HCEC 1CT (cell line): ENCODE measurements at places on chromosomes 16 and 17.

DNA sequence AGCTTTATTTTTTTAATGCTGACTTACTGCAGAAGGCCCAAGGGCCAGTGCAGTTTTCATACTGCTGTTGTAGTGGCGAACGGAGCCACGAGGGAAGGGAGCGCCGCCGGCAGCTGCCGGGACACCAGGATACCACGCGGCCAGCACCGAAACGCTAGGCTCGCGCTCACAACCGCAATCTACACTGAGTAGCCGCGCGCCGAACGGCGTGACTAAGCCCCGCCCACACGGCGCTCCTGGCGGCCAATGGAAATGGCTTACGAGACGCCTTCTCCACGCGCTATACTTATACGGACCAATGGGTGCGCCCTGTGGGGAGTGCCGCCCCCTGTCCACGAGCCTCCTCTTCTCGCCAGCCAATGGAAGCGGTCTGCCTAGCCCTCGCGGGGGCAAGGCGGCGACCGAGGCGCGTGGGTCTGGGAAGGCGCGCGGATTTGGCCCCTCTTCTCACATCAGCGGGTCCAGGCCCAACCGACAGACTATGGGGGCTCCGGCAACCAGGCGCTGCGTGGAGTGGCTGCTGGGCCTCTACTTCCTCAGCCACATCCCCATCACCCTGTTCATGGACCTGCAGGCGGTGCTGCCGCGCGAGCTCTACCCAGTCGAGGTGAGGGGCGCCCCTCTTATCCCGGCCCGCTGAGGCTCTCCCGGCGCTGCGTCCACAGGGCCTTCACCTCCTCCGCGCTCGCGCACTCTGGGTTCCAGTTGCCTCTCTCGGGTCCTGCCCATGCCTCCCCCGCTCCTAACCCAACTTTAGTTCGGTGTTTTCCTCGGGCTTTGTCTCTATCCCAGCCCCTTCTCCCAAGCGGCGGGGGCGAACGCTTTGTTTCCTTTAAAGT lies at the start of gene TMEM97:
Gene TMEM97, plus strand, starts transcription at position 442 of the 839 bp plus-strand sequence. Its CDS starts 40 bp downstream, at position 482.
- peak; percentile 99 for DNase-seq

DNA sequence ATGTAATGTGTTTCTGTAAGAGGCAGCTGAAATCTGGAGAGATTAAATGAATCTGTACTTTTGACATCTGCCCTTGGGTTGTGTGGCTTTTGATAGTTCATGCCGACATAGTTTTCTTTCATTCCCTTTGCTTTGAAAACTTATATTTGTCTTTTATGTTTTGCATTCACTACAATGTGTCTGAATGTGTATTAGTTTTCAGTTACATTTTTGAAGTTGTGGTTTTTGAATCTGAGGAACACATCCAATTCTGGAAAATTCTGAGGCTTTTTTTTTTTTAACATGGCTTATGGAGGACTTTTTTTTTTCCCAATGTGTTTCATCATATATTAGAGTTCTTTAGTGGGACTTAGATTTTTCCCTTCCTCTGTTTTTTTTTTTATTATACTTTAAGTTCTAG lies 683.7 kb upstream of the SOX9 start:
- no peak for DNase-seq

DNA sequence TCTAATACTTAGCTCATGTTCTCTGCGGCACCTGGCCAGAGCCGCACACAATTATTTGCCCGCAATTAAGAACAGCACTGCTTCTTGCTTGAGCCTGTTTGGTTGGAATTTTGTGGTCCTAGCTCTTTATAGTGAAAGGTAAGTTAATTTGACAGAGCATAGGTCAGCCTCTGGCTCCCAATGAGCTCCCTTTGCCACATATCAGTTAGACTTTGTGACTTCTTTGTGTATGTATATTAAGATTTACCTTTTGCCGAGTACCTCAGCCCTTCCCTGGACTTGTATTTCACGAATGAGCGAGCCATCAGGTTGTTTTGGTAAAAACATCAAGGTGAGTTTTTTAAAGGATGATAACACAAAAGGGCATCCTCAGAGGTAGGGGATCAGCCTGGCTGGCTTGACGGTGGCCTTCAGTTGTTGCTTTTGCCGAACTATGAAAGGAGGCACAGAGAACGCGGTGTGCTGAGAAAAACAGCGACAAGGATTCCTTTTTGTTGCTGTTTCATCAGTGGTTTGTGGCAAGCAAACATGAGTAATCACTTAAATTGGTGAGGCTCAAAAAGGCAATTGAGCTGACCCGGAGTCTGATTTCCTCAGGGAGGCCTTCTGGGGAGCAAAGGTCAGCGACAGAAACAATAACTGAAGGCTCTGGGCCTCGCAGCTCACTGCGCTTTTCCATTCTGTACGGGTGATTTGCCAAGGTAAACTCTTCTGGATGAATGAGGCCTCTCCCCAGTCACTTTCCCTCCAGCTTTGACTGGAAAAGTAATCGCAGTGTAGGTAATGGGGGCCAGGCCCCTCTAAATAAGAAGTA lies 163.6 kb downstream of the HS3ST3A1 start:
- no peak for DNase-seq

DNA sequence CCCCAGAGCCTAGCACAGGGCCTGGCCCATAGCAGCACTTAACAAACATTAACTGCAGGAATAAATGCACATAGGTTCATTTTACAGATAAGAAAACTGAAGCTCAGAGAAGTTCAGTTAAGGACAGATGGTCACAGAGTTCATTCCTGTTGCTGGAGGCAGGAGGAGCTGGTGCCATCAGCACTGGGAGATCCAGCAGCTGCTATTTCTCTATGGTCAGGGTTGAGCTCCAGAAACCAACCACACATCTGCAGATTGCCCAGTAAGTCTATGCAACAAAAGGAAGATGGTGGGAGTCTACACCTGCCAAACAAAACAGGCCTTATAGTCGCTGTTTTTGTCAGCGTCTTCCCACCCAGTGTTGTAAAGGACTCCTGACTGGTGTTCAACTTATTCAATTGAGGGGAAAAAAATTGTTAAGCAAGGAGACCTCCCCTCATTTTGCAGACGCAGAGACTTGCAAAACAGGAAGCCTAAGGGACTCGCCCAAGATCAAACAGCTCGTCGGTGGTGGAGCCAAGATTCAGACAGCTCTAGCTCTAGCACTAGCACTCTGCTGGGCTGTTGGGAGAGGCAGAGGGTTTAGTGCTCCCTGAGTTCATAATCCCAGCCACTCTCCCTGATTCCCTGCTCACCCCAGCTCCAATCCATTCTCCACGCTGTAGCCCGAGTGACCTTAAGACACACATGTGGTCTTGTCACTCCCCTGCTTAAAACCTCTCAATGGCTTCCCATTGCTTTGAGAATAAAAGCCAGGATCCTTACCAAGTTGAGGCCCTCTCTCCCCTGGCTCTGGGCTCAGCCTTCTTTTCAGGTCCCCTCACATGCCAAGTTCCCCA lies 9.0 kb downstream of the NOG start:
- DNase-seq: no peak

- DNase-seq: no peak
These were observed 263.2 kb downstream of the KIF2B start for GRCh38 chr17:54085934-54086333.

GRCh38 chr17:37062021-37062420 lies 113.3 kb downstream of the AATF start:
- no peak for DNase-seq

- no peak for DNase-seq
These were observed 418.1 kb downstream of the SOX9 start for GRCh38 chr17:72538901-72539352.

DNA sequence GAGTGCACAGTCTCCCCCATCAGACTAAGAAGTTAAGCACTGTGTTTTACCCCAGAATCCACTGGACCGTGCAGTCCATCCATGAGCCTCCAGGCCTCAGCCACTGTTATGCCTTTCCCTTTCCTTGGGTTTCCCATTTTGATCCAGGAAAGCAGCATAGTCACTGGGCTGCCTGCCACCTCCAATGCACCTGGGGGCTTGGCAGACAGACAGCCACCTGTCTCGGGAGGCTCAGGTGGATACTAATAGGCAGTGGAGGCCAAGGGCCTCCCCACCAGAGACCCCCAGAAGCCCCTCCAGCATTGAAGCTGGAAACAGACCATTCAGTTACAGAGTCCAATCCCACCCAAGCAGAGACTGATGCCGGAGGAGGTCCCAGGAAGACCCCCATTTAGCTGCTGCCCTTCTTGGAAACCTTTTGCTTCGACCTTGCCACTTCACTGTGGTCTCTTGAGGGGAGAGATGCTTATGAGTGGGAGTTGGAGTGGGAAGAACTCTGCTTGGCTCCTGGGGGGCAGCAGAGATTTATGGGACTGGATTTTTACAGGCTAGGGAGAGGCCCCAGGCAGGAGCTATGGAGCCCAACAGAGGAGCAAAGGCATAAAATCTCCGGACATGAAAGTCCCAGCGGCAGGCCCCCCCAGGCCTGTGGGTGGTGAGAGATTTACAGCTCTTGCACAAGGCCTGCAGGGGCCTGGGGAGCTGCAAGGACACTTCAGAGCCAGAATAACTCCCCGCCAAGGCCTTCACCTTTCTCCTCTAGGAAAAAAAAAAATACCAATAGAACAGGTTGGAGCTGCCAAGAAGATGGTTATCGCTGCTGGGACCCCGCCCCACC lies 12.2 kb upstream of the SP2 start:
- no peak for DNase-seq

- DNase-seq: no peak
These were observed 948 bp downstream of the LUC7L start for GRCh38 chr16:228151-228851.

DNA sequence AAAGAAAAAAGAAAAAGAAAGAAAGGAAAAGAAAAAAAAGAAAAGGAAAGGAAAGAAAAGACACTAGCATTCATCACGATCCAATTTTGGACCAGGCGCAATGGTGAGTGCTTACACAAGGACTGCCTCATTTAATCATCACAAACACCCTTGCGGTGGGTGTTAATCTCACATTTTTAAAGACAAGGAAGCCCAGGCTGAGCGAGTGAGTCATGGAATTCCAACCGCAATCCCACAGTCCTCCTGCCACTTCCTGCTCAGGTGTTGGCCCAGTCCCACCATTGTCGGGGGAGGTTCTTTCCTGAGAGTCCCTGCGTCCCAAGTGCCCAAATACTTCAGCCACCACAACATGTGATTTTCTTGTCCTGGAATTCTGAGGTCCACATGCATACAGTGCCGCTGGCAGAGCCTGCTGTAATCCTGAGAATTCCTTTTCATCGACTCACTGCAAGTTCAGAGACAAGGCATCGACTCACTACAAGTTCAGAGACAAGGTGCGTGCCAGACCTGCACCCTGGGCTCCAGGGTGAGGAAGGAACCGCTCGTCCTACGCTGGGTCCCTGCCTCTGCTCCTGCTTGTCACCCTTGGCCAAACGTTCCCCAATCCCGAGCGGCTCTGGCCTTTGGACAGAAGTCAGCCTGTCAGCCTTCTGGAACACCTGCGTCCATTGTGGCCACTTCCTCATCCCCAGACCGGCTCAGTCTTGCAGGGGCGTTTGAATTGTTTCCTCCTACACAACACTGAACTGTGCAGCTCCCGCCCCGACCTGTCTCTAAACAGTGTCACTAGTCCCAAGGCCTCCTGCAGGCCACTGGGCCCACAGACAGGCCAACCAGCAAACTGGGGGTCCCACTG lies 5.8 kb downstream of the ZG16B start:
- DNase-seq: peak; percentile 89

- DNase-seq: no peak
These were observed 59.5 kb downstream of the USP22 start for GRCh38 chr17:20983359-20983637.

- DNase-seq: no peak
These were observed 1.8 kb upstream of the APRT start for GRCh38 chr16:88813269-88814143.

GRCh38 chr17:47955497-47956461 lies 1.9 kb downstream of the PRR15L start:
- no peak for DNase-seq

GRCh38 chr16:74951206-74951605 lies 33.7 kb downstream of the WDR59 start:
- no peak for DNase-seq

- no peak for DNase-seq
These were observed 81.0 kb upstream of the HS3ST2 start for GRCh38 chr16:22732959-22733358.

GRCh38 chr17:56739776-56740175 lies 93.9 kb downstream of the C17orf67 start:
- no peak for DNase-seq

DNA sequence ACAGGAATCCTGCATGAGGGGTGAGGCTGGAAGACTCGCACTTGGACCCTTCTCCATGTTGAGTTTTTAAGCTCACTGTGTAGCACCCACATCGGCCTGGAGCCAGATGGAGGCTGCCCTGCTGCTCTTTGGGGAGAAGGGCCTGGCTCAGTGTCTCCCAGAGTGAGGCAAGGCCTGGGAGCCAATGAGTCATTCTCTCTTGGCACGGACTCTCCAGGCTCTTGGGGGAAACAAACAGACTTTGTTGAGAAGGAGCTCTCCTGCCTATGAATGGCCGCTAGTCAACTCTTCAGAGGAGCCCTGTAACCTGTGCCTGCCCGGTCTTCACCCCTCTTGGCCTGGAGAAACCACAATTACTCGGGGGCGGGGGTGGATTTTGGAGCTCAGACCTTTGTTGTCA lies 50.8 kb upstream of the MAF start:
- DNase-seq: no peak

GRCh38 chr16:86012221-86012620 lies 113.3 kb downstream of the IRF8 start:
- no peak for DNase-seq
